ENCODE measurements at places on chromosomes 5 and 9. TPM values are rescaled to one million over a fixed set of nuclear protein-coding genes. Genes with fewer than 3 reads are reported as not detected.
A peak's percentile ranks its signal among the peaks of the same experiment; 100 is the strongest.

DNA sequence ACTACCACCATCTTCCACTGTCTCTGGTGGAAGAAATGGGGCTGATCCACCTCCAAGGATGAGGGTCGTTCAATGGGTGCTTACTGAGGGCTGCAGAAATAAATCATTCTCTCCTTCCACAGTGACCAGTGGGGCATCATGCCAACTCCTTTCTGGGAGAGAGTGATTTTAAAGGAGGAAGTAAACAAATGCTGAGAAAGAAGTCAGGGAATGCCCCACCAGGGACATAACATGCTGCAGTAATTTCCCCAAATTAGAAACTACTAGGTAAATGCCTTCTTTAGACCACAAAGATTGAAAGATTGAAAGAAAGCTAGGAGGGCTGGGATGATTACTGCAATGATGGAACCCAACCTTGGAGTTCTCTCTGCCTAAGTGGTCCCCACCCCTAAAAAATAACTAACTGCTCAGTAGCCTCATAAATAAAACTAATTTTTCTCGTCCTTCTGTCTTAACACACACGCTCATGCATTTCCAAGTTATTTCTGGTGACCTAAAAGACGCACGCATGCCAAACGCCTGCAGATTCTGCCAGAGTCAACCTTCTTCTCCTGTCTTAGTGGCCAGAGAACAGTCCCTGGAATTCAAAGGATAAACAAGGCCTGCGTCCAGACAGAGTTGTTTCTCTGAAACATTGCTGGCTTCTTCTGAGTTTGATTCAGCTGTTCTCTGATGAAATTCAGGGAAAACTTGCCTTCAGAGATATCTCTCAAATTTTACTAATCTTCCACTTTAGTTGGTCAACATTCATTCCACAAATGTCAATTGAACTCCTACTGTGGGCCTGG is 250.0 kb downstream of the NR3C1 start:
- no peaks in the 10 kb centered on the region for H3K27me3 ChIP-seq
- no peak overlapping the region for H3K4me3 ChIP-seq
- H3K36me3 ChIP-seq: no peaks in the 10 kb centered on the region

DNA sequence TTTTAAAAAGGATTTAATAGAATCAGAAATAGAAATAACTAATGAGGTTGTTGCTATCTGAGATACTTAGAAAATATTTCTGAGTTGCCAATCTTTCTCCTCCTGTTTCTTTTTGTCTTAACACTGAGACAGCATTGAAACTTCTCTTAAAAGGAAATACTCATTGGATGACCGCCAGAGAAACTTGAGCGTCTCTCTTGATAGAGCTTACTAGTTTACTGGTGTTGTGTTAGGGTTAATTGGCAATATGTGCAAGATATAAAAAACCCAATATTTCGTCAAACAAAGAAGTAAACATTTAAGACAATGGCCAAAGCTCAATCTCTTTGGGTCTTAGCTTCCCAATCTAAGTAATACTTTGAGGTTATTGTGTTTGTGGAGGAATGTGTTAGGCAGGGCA is 176.4 kb upstream of the CHD1 start:
- no peaks in the 10 kb centered on the region for H3K4me1 ChIP-seq
- H3K4me3 ChIP-seq: no peak overlapping the region
- no peak for DNase-seq
- H3K27me3 ChIP-seq: no peaks in the 10 kb centered on the region

GRCh38 chr5:138354926-138355378 is 2.5 kb downstream of the KDM3B start:
- H3K4me1 ChIP-seq: peaks cover 30% of the 10 kb centered on the region
- H3K4me3 ChIP-seq: peak overlapping the region; percentile 91
- no peaks in the 10 kb centered on the region for H3K36me3 ChIP-seq
- no peaks in the 10 kb centered on the region for H3K27me3 ChIP-seq
- peak; percentile 75 for DNase-seq
- H3K27ac ChIP-seq: peak overlapping the region; percentile 87

DNA sequence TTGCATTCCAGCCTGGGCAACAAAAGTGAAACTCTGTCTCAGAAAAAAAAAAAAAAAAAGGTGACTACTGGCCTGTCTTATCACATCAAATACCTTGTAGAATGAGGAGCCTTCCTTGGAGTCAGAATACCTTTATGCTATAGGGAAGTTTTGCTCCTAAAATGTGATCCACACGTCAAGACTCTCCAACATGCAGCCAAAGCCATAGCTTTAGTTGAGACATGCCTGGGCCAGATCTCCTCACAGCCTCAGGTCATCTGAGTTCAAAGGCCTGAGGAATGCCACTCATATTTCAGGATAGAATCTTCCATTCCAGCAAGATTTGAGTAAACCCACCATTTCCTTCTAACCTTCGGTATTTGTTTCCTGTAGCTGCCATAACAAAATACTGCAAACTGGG is 13.7 kb upstream of the SOWAHA start:
- no peak overlapping the region for H3K27ac ChIP-seq
- H3K36me3 ChIP-seq: no peaks in the 10 kb centered on the region
- H3K27me3 ChIP-seq: peaks cover 26% of the 10 kb centered on the region
- no peak overlapping the region for H3K4me3 ChIP-seq
- H3K4me1 ChIP-seq: no peaks in the 10 kb centered on the region

- peak overlapping the region; percentile 66 for H3K27ac ChIP-seq
- no peaks in the 10 kb centered on the region for H3K27me3 ChIP-seq
- H3K36me3 ChIP-seq: peaks cover 35% of the 10 kb centered on the region
Measured at GRCh38 chr5:87339986-87340385, 72.3 kb downstream of the RASA1 start.

DNA sequence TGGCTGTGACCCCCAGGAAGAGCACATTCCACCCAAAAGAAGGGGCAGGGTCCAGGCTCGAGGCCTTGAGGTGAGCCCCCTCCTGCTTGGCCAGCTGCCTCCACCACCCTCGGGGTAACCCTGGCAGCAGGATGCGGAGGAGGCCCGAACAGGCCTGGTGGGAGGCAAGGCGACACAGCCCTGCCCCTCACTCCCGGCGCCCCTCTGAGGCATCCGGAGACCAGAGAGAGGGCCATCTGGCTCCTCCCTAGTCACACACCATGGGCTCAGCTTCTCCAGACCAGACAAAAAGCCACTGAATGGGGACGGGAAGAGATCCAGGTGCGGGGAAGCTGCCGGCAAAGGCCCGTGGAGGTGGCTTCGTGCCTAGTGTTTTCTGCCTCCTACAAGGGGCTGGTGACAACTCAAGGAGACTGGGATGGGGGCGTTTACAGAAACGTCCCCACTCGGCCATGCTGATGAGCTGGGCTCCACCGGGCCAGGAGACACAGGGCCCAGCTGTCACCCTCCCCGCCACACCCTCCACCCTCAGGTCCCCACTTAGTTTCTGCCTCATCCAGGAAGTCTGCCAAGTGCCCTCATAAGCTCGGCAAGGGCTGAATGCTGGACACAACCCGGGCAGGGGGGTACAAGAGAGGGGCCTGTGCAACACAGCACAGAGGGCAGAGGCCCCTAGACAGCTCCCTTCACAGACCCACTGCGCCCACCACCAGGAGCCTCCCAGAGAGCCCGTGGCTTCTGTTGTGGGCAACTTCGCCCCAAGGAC is 41.9 kb downstream of the NACC2 start:
- no peaks in the 10 kb centered on the region for H3K36me3 ChIP-seq
- H3K4me3 ChIP-seq: no peak overlapping the region
- no peak for DNase-seq
- H3K27me3 ChIP-seq: no peaks in the 10 kb centered on the region
- H3K27ac ChIP-seq: no peak overlapping the region
- peaks cover 38% of the 10 kb centered on the region for H3K4me1 ChIP-seq

- no peak overlapping the region for H3K27ac ChIP-seq
- H3K4me1 ChIP-seq: no peaks in the 10 kb centered on the region
- no peak overlapping the region for H3K4me3 ChIP-seq
- no peaks in the 10 kb centered on the region for H3K27me3 ChIP-seq
- H3K36me3 ChIP-seq: no peaks in the 10 kb centered on the region
- no peak for DNase-seq
Measured at GRCh38 chr9:24127519-24127918, 301.5 kb upstream of the ELAVL2 start.

- H3K27me3 ChIP-seq: no peaks in the 10 kb centered on the region
- peaks cover 30% of the 10 kb centered on the region for H3K36me3 ChIP-seq
- peak; percentile 19 for DNase-seq
- peaks cover 23% of the 10 kb centered on the region for H3K4me1 ChIP-seq
- peak overlapping the region; percentile 55 for H3K27ac ChIP-seq
Measured at GRCh38 chr9:136943291-136944211, 987 bp downstream of the FBXW5 start.

DNA sequence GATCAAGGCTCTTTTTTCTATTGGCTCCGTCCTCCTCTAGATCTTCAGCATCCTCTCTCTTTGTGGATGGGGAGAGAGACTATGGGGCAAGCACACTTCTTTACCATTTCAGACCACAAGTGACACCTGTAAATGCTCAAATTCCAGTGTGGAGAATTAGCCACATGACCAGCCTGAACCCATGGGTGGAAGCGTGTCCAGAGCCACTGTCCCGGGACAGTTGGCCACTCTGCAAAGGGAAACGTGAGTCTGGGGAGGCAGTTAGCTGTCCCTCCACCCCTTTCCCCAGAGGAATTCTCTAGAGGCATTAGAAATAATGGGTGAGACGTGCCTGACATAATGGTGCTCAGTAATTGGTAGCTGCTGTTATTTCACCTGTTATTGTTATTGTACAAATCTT is 40.9 kb downstream of the AMBP start:
- no peaks in the 10 kb centered on the region for H3K4me1 ChIP-seq
- no peak overlapping the region for H3K27ac ChIP-seq
- no peak overlapping the region for H3K4me3 ChIP-seq
- no peaks in the 10 kb centered on the region for H3K36me3 ChIP-seq
- H3K27me3 ChIP-seq: no peaks in the 10 kb centered on the region
- no peak for DNase-seq

DNA sequence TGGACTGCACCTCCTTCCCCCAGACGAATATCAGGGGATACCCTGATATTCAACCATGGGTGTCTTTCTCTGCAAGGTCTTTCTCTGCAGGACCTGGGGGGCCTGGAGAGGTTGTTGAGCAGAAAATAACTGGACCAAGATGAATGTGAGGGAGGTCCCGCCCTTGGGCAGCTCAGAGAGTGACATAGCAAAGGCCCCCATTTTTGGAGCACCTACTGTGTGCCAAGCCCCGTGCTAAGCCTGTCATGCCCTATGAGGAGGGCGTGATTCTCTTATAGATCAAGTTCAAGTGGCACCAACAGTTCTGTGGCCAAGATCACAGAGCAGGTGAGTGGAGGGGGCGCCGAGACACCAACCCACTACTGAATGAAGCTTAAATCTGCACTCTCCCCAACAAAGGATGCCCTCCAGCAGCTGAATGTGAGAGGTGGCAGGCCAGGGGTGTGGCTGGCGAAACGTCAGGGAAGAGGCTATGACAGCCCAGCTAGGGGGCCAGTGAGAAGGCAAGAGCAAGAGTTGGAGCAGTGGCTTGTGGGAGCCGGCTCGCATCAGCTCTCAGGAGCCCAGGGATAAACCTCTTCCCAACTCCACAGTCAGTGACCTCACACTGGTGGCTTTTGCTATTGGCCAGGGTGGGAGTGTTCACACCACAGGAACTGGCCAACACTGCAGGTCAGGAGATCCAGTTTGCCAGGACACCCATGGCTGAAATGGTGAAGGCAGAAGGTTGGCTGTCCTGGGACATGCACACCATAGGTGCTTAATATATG is 5.3 kb downstream of the SARDH start:
- peaks cover 3% of the 10 kb centered on the region for H3K4me1 ChIP-seq
- H3K27ac ChIP-seq: no peak overlapping the region
- no peaks in the 10 kb centered on the region for H3K27me3 ChIP-seq
- H3K4me3 ChIP-seq: no peak overlapping the region
- H3K36me3 ChIP-seq: no peaks in the 10 kb centered on the region

DNA sequence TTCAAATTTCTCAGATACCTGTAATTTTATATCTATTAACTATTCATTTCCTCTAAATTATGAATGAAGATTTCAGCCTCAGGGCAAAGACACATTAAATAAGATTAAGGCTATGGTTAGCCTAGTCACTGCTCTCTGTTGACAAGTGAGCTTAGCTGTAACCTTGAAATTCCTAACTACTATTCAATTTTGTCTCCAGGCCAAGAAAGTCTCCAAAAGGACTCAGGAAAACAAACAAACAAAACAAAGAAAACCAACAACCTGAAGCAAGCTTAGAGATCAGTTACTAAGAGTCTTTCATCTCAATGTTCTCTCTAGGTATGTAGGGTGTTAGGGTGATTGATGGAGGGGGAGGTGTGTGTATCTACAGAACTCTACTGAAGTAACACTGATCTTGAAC is 9.6 kb upstream of the CTNNAL1 start:
- H3K36me3 ChIP-seq: peaks cover 49% of the 10 kb centered on the region
- no peak for DNase-seq
- no peaks in the 10 kb centered on the region for H3K27me3 ChIP-seq

DNA sequence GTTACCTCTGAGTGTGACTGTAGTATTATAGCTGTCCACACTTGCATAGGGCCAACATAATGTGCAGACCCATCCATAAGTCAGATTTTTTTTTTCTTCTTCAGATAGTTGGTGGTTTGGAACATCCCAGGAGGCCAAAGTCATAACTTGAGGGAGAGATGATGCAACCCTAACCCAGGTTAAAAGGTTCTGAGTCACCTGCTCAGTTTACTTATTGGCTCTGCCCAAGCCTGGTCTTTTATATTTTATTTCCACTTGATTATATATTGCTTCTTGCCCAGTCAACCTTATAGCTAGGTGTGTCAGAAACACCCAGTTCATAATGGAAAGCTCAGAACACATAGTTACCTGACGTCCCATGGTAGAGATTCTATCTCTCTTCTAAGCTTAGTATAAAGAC is 113.1 kb upstream of the PCSK1 start:
- H3K27ac ChIP-seq: no peak overlapping the region
- H3K4me1 ChIP-seq: no peaks in the 10 kb centered on the region
- no peaks in the 10 kb centered on the region for H3K27me3 ChIP-seq
- no peaks in the 10 kb centered on the region for H3K36me3 ChIP-seq

GRCh38 chr5:177111720-177112394 is 21.7 kb upstream of the NSD1 start:
- H3K4me1 ChIP-seq: peaks cover 9% of the 10 kb centered on the region
- H3K36me3 ChIP-seq: no peaks in the 10 kb centered on the region
- H3K27me3 ChIP-seq: no peaks in the 10 kb centered on the region
- H3K4me3 ChIP-seq: no peak overlapping the region
- DNase-seq: peak; percentile 50
- H3K27ac ChIP-seq: no peak overlapping the region

DNA sequence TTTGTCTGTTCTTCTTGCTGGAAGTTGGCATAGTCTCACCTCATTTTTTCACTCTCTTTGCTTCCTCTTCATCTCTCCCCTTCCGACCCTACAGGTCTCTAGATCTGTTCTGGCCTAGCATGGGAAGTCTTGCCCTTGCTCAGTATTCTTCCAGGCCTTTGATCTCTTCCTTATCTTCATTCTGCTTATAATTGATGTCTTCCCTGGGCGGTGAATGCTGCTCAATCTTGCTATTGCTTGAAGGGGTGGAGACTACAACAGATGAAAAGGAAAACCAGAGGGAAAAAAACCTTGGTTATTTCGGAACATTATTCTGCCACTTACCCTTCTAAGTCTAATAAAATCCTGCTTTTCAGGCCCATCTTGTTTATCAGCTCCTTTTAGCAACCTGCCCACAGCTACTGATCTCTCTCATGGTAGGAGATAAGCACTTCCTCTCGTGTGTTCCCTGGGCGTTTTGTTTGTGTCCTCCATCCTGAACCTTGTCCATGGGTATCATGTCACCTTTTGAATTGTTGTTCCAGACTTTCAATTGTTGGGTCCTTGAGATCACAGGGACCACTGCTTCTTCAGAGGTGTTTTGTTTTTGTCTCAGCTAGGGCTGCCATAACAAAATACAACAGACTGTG is 375.6 kb downstream of the ADGRV1 start:
- no peaks in the 10 kb centered on the region for H3K36me3 ChIP-seq
- H3K4me3 ChIP-seq: no peak overlapping the region
- H3K27me3 ChIP-seq: peaks cover 2% of the 10 kb centered on the region
- no peak overlapping the region for H3K27ac ChIP-seq
- DNase-seq: no peak

Gene GPX3
- 1.0 TPM for polyA plus RNA-seq

Gene C9orf50
- not detected for polyA plus RNA-seq

Gene NDUFA8
- polyA plus RNA-seq: 93.9 TPM

Gene FOXD4L3
- not detected for polyA plus RNA-seq

Gene OTULINL
- polyA plus RNA-seq: 69.4 TPM

Gene ZNF189
- 2.2 TPM for polyA plus RNA-seq

Gene SLC27A6
- polyA plus RNA-seq: not detected
